ENCODE measurements at places on chromosomes 2 and 18.

GRCh38 chr2:141714496-141714895, 416.3 kb downstream of the LRP1B start:
- no peak for DNase-seq

- DNase-seq = no peak
These were observed 101.1 kb downstream of the PIGN start for GRCh38 chr18:62085756-62086155.

GRCh38 chr2:31086590-31086989, 51.6 kb downstream of the GALNT14 start:
- no peak for DNase-seq

DNA sequence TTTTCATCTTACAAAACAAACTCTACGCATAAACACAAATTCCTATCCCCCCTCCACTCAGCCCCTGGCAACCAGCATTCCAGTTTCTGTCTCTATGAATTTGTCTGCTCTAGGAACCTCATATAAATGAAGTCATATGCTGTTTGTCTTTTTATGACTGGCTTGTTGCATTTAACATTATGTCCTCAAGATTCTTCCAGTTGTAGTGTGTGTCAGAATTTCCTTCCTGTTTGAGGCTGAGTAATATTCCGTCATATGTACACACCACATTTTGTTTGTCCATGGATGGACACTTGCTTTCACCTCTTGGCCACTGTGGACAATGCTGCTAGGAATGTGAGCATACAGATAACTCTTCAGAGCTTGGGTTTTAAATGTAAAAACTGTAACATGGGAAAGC, 272.1 kb downstream of the GBX2 start:
- DNase-seq = no peak

DNA sequence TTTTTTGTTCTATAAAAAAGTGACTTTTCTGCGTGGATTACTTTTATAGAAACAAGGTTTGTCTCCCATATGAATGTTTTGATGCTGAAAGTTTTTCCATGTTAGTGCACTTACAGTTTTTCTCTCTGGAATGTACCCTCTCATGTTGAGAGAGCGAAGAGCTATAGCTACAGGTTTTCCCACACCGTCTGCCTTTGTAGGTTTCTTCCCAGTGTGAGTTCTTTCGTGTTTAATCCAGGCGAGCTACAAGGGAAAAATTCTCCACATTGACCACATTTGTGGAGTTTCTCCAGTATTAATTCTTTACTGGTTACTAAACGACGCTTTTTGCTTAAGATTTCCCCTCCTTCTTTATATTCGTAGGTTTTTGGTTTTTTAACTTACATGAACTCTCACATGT, 85.1 kb downstream of the ACSL3 start:
- DNase-seq = no peak

DNA sequence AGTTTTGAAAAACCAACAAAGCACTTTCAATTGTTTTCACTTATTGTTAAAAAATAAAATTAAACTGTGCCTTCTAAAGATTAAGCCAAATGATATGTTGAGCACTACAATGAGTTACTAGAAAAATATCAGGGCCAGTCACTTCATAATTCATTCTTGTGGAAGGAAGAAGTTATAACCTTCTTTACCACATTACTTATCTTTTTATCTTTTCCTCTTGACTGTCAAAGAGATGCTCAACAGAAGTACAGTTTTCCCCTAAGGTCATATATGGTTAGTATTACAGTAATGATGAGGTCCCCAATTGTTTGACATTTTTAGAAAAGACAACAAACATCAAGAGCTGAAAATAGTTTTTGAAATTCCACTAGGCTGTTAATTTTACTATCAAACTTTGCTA, 9.4 kb downstream of the PELI1 start:
- no peak for DNase-seq
